ENCODE measurements at places on chromosomes 11 and 22.

DNA sequence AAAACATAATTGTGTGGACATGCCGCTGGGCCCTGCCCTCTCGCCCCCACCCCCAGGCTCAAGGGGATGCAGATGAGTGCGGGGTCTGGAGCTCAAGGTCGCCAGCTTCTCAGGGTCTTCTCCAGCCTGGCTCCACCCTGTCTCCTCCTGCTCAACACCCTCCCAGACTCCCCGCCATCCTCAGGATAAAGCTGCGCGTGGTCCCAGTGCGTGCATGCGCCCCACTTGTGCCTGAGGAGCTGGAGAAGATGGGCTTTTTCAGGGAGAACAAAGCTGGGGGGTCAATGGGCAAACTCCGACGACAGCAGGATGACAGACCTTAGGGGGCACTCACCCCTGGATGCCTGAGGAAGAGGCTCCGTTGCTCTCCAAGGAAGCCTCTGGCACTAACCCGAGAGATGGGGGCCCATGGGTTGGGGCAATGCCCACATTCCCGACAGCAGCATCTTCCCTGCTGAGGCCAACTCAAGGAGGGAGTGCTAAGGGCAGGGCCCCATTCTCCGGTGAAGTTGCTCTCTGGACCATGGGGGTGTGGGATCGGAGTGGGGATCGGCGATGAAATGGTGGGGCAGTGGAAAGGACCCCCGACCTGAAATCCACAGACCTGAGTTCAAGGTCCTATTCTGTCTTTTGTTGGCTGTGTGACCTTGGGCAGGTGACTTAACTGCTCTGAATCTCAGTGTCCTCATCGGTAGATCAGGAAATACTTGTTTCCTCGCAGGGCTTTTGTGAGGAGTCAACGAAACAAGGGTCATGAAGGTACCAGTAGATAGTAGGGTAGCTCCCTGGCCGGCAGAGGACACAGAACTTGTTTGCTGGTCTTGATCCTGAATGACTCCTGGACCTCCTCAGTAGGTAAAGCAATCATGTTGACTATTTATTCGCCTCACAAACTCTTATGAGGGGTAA is 47.7 kb downstream of the WNT11 start:
- no peak for DNase-seq

GRCh38 chr11:126602349-126602940 is 247.0 kb downstream of the ST3GAL4 start:
- no peak for DNase-seq

DNA sequence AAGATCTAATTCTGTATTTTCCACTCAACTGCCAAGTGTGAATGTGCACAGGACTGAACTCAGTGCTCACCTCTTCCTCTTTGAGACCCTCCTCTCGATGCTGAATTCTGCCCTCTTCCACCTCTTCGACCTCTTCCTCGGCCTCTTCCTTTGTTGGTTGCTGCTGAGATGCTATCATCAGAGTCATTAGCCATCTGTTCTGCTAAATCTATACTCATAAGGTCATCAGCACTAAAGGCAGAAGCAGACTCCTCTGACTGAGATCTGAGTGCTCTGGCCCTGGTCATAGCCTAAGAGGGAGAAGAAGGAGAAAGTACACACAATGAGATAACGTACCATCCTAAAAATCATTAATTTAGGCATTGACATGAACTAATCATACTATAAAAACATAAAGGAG is 45.9 kb upstream of the GPR83 start:
- no peak for DNase-seq

- DNase-seq, result no peak
These were observed 145.5 kb upstream of the RASSF10 start for GRCh38 chr11:12863605-12864121.

DNA sequence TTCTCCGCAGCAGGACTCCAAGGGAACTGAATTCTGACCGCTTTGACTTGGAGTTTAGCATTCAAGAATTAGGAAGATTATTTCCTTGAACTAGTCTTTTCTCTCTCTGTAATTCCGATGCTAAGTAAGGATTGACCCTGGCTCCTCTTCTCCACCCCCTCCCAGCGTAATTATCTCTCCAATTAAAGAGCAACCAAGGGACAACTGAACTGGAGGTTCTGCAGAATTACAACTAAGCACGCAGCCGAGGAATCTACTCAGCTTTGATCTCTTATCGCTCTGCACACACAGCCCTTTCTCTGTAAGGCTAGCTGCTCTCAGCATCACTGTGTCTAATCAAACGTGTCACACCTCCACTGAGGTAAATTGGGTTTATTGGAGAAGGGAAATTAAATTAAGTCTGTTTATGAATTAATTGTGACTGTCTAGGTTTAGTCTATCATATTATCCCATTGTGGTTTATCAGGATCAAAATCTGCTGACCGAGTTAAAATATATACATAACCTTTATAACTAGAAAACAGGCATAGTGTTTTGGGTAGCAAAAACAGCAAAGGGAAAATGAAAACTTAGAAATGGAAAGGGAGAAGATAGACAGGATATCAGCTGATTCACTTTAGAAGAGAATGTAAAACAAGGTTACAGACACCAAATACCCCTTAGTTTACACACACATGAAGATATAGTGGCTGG is 241.3 kb upstream of the LARGE1 start:
- no peak for DNase-seq

Measured in stimulated activated CD4-positive, alpha-beta T cell treated with anti-CD3 and anti-CD28 coated beads, TNF-alpha, amount 100 ng/mL, for 24 hours (primary cell).